Germinal center (tissue), 1 donor: ENCODE measurements at places on chromosomes 3 and 15.

DNA sequence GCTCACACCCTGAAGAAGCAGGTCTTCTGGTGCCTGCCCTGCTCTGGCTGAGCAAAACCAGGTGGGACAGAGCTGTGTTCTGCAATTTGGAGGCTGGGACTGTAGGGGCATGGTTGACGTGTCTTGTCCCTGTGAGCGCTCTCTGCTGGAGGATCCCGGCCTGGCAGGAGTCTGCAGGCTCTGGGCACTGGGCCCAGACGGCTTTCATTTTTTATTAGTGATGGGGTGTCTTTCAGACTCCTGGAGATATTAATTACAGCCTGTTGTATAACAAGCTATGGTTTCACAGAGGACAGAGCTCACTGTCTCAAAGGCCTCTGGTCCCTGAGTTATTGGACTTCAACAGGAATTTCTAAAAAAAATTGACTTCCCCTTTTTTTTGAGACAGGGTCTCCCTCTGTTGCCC is 29.5 kb upstream of the ZNF710 start:
- peak; percentile 70 for DNase-seq

DNA sequence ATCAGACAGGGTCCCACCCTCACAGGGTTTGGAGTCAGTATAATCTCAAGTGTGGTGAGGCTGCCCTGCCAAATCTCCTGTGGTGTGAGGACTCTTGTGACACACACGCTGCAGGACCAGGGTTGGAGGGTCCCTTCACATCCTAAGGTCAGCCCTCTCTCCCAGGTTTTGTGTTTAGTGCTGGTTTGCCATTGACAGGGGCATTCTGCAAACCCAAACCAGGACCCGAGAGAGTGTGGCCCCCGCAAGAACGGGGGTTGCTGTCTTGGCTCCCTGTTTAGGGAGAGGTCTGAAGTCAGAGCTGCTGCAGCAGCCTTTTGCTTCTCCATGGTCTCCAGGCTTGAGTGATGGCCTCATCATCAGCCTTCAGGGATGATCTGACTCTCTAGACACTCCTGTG is 14.7 kb downstream of the FAM107A start:
- DNase-seq, result no peak

- no peak for DNase-seq
These were observed 243.8 kb downstream of the SOX2 start for GRCh38 chr3:181955566-181955965.

GRCh38 chr3:16482770-16483531 is 30.5 kb downstream of the RFTN1 start:
- peak; percentile 71 for DNase-seq

DNA sequence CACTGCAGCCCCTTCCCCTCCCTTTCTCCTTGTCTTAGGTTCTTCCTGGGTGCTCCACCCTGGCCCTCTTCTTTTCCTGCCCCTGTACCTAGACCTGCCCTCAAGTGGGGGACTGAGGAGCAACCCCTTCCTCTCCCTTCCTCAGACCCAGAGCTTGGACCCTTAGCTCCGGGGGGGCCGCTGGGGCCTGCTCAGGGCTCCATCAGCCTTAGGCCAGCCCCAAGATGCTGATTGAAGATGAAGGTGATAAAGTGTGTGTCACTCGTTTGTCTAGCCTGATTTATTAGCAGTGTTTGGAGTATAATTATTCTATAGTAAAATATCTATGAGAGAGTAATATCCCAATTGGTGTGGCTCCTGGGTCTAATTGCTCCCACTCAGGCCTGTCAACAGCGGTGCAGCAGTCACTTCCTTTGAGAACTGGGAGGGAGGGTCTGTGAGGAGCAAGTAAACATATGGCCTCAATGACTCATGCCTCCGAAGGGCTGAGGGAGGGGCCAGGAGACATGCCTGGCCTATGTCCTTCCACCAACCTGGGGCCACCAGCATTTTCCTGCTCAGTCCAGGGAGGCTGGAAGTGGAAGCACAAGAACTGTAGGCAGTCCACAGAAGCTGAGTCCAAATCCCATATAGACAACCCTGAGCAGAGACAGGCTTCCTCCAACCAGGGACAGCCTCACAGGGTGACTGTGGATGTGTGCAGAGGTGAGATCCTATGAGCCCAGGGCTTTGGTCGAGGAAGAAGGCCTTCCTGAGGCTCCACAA is 123.2 kb downstream of the DNAJB8 start:
- no peak for DNase-seq

DNA sequence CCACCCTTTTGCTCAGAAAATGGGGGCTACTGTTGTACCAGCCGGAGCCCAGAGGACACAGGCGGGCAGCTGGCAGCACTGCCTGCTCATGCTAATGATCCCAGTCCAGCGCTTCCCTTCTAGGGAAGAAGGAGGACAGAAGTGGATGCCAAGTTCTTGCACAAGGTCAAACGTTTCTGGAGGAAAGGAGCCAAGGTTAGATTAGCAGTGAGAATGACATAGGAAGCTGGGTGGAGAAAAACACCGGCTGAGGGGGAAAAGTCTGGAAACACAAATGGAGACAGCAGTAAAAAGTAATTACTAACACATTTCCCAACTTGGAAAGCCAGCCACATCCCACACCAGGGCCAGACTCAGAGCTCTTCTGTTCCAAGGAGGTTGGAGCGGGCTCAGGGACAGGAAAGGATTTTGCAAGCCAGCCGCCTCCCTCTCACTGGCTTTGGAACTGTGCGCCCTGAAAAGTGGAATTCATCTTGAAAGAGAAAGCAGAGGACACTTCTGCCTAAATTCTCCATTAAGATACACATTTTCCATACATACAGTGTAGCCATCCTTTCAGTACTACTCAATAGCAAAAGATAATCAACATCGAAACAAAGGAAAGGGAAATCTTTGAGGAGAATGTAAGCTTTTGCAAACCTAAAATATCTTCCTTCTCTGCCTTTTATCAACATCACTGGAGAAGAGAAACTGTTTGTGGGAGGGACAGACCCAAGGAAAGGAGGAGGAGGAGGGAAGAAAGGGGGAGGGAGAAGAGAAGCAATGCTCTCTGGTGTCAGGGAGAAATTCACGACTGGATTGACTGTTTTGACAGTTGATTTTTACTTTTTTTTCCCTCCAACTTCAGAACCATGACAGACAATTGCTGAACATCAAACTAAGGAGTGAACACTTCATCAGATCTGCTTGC is 133.6 kb downstream of the CD47 start:
- no peak for DNase-seq
